ENCODE measurements at places on chromosomes 4 and X. TPM values are rescaled to one million over a fixed set of nuclear protein-coding genes. Genes with fewer than 3 reads are reported as not detected.

Gene PDCL2
- total RNA-seq = not detected

Gene GAGE13
- not detected for total RNA-seq

Gene TMEM47
- total RNA-seq = 28.3 TPM

Gene RBBP7
- total RNA-seq = 165 TPM

Gene PCDH7
- 38.8 TPM for total RNA-seq

Gene ARHGAP36
- total RNA-seq = 0.46 TPM

Gene CLDN22
- not detected for total RNA-seq

Gene GLRB
- total RNA-seq = 2.0 TPM

Gene DKK2
- 0.87 TPM for total RNA-seq

Gene DOCK11
- total RNA-seq = 7.7 TPM

Gene EDA2R
- total RNA-seq = 3.9 TPM

Gene FGFR3
- 2.1 TPM for total RNA-seq

Gene IL21
- total RNA-seq = not detected

Gene RTL9
- total RNA-seq = 0.04 TPM

Gene AMTN
- 142 TPM for total RNA-seq

Gene AKAP4
- not detected for total RNA-seq

Gene USP11
- 33.0 TPM for total RNA-seq

Gene STS
- total RNA-seq = 2.9 TPM

Gene CPZ
- total RNA-seq = 1.6 TPM

Gene CCDC149
- 3.3 TPM for total RNA-seq

Gene NXF2
- total RNA-seq = 0.15 TPM

Gene NXF2B
- total RNA-seq = not detected

Gene ARR3
- not detected for total RNA-seq

Gene GAGE12F
- 0.35 TPM for total RNA-seq

Gene DNAAF6
- total RNA-seq = not detected

Gene PNMA5
- total RNA-seq = not detected

Gene GLRA2
- not detected for total RNA-seq

Gene LRRC66
- total RNA-seq = 0.15 TPM

All from H4 (cell line).